ENCODE measurements at places on chromosomes 1 and 21.

GRCh38 chr1:248804771-248805681, 20.7 kb downstream of the SH3BP5L start:
- no peak for DNase-seq

DNA sequence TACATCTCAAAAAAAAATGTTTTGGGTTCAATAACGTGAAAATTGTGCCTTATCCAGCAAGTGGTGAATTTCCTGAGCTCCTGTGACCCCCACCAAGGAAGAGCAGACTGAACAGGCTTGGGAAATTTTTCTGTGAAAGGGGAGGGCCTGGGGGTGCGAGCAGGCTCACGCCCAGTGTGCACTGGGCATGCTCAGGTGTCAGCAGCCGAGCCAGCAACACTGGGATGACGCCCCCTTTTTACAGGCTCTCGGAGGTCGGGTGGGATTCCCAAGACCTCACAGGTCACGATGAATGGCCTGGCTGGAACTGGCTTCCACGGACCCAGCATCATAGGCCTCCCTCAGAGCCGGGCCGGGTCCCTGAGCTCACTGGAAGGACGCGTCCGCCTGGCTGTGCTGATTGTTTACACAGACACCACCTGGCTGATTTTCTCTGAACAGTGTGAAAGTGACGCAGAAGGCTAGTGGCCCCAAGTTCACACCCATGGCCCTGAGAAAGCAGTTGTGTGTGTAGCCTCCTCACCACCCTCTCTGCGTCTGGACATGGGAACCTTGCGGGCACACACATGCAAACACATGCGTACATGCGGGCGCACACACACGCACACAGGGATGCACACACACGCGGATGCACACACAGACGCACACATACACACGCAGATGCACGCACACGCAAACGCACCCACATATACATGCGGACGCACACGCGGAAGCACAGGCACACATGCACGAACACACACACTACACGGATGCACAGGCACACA, 9.2 kb downstream of the CSTB start:
- DNase-seq = no peak

DNA sequence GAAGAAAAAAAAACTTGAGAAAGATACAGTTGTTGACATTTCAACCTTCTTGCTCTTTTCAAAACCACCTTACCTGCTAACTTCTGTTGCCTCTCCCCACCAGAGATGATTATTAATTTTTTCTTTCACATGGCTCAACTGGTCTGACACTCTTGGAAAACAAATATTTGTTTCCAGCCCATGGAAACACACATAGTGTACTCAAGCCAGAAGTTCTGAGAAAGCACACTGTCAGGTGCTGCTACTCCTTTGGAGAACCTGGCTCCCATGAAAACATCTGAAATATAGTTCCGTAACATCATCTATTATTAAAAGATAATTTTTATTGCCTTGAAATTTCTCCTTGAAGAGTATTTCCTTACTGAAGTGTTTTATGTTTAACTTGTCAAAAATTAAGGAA, 145.0 kb upstream of the C1orf105 start:
- no peak for DNase-seq

- peak; percentile 30 for DNase-seq
Observed at GRCh38 chr1:205488074-205488723, 16.3 kb upstream of the CDK18 start.

GRCh38 chr1:63780565-63780964, 6.7 kb downstream of the ROR1 start:
- DNase-seq = no peak

- DNase-seq = no peak
Observed at GRCh38 chr1:74650561-74650960, 23.0 kb downstream of the ERICH3 start.

- peak; percentile 77 for DNase-seq
Observed at GRCh38 chr1:109277434-109278204, 5.3 kb downstream of the PSRC1 start.

- DNase-seq = no peak
Observed at GRCh38 chr1:194300340-194300739, 1113.9 kb upstream of the B3GALT2 start.

DNA sequence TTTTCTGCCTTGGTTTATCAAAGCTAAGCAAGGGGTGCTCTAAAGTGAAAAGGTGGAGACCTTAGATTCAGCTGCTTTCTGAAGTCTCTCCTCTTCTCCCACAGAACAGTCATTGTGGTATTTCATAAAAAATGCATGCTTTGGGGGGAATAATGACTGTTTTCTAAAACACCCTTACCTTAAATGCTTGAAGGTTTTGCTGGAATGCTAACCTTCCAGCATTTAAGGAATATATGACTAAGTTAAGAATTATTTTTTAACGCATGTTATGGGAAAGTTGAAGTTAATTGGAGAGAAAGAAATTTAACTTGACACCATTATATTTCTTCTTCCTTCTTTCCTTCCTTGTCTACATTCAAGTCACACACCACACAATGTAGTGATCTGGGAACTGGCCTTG, 162.5 kb downstream of the ROR1 start:
- no peak for DNase-seq
